ENCODE measurements at places on chromosomes 3 and 15.

GRCh38 chr15:40096094-40096891 lies 12.4 kb downstream of the BMF start:
- H3K36me3 ChIP-seq: no peaks in the 10 kb centered on the region
- no peak for DNase-seq
- no peaks in the 10 kb centered on the region for H3K27me3 ChIP-seq
- no peak overlapping the region for H3K27ac ChIP-seq
- H3K4me3 ChIP-seq: no peak overlapping the region
- H3K4me1 ChIP-seq: peaks cover 39% of the 10 kb centered on the region

- no peak overlapping the region for H3K27ac ChIP-seq
- no peaks in the 10 kb centered on the region for H3K27me3 ChIP-seq
- no peaks in the 10 kb centered on the region for H3K36me3 ChIP-seq
- no peak for DNase-seq
These were observed 13.5 kb downstream of the CNOT10 start for GRCh38 chr3:32698506-32698905.

DNA sequence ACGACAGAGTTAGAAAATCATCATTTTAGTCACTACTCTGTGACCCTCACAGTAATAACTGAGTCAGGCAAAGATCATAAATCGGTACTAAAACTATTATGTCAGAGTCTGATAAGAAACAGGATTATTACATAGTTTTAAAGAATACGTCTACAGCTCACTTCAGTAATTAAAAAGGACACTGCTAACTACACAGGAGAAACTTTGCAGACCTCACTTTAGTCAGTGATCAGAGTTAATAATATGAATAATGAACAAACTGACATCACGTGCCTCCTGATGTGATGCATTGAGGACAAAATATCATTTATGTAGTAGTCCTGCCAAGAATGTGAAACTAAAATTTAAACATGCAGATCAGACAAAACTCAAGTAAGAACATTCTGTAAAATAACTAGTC lies 162.2 kb downstream of the PCCB start:
- H3K4me3 ChIP-seq: no peak overlapping the region
- H3K27ac ChIP-seq: no peak overlapping the region
- no peak for DNase-seq
- H3K27me3 ChIP-seq: no peaks in the 10 kb centered on the region
- H3K36me3 ChIP-seq: no peaks in the 10 kb centered on the region
- H3K4me1 ChIP-seq: no peaks in the 10 kb centered on the region

DNA sequence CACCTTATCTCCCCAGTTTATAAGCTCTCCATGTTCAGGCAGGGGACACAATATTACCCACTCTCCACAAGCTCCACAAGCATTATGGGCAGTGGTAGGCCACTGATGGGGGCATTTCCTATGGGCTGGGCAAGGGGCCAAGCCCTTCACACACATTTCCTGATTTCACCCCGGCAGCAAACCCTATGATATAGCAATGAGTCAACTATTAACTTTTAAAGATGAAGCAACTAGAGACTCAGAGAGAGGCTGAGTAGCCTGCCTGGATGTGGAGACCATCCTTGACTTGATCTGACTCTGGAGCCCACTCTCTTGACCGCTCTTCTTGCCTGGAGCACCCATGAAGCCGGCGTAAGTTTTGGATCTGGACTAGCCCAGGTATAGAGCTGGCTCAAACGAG lies 27.4 kb downstream of the FOXL2NB start:
- DNase-seq: no peak
- H3K4me1 ChIP-seq: no peaks in the 10 kb centered on the region
- no peaks in the 10 kb centered on the region for H3K27me3 ChIP-seq
- no peak overlapping the region for H3K4me3 ChIP-seq
- no peak overlapping the region for H3K27ac ChIP-seq
- H3K36me3 ChIP-seq: no peaks in the 10 kb centered on the region

DNA sequence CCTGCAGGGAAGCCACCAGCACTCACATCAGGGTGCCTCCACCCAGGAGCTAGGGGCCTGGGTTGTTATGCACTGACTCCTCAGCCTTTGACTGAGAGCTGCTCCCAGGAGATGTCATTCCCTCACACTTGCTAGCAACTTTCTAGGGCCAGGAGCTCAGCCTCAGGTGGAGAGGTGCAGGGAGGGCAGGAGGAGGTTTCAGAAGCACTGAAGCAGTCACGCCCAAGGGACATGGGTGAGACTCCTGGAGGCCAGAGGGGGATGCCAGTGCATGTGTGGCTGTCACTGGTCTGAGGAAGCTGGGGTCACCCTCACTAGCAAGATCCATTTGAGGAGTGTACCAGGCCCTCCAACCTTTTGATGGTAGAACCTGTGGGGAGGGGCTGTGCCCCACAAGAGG lies 271.2 kb downstream of the PLCL2 start:
- peaks cover 5% of the 10 kb centered on the region for H3K4me1 ChIP-seq
- peaks cover 12% of the 10 kb centered on the region for H3K36me3 ChIP-seq
- DNase-seq: no peak
- H3K4me3 ChIP-seq: no peak overlapping the region
- no peaks in the 10 kb centered on the region for H3K27me3 ChIP-seq

DNA sequence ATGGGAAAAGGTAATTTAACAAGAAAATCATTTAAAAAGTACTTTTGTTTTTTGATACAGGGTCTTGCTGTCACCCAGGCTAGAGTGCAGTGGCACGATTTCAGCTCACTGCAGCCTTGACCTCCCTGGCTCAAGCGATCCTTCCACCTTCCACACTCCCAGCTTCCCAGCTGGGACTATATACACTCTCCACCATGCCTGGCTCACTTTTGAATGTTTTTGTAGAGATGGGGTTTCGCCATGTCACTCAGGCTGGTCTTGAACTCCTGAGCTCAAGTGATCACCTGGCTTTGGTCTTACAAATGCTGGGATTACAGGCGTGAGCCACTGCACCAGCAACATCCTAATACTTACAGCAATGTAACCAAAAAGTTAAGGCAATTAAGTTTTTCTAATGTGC lies 3.5 kb upstream of the ZBTB11 start:
- H3K27me3 ChIP-seq: no peaks in the 10 kb centered on the region
- peaks cover 51% of the 10 kb centered on the region for H3K4me1 ChIP-seq
- no peaks in the 10 kb centered on the region for H3K36me3 ChIP-seq
- no peak for DNase-seq

DNA sequence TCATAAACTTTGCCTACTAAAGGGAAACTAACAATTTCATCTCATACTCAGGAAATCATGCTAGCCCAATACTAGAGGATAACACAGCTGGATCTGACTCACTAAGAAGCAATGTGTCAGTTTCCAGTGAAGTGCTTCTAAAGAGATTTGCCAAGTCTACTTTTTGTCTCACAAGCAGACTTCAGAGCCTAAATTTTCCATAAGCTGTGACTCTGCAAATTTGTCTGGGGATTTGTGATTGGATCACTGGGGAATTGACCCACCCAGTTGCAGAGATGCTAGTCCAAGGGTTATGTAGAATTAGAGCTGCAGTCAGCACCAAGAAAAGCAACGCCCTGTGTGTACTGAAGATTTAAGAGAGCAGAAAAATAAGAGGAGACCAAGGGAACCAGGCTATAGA lies 647.1 kb downstream of the NTRK3 start:
- no peaks in the 10 kb centered on the region for H3K4me1 ChIP-seq
- no peaks in the 10 kb centered on the region for H3K27me3 ChIP-seq
- no peak for DNase-seq
- H3K4me3 ChIP-seq: no peak overlapping the region

- peak; percentile 68 for DNase-seq
These were observed 16.2 kb upstream of the VILL start for GRCh38 chr3:37974121-37975083.

- H3K4me1 ChIP-seq: no peaks in the 10 kb centered on the region
- DNase-seq: no peak
- H3K4me3 ChIP-seq: no peak overlapping the region
- no peaks in the 10 kb centered on the region for H3K36me3 ChIP-seq
- H3K27ac ChIP-seq: no peak overlapping the region
These were observed 210.6 kb upstream of the CHRM5 start for GRCh38 chr15:33757516-33758232.

DNA sequence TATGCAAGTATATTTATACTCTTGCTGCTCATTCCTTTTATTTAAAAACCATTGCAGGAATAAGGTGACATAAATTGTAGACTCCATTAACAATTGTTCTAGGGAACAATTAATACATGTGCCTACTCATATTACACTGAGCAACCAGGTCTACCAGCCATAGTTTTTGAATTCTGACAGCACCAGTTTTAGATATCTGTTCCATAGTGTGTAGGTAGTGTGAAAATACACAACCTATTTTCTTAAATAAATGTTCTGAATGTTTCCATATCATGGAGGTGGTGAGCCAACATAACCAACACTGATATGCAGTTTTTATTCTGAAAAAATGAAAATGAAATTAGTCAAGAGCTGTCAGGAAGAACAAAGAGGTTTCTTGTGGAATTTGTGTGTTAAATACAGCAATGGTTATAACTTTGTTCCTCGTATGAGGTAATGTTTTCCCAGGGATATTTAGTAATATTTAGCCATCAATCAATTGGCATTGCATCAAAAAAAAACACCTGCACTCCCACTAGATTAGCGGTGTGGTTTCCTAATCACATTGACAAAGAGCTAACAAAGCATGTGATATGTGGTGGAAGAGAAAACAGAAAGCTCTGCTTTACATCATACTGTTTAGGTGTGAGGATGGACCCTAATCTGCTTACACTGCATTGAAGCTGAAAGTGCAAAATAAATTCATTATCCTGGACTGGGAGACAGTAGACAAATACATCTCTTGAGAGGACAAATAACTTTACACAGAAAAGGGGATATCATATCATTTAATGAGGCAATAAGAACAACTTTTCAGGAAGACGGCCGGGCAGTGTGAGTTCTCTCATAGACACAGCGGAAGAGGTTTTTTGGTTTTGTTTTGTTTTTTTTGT lies 369.5 kb upstream of the THBS1 start:
- H3K27ac ChIP-seq: no peak overlapping the region
- H3K4me1 ChIP-seq: no peaks in the 10 kb centered on the region
- no peaks in the 10 kb centered on the region for H3K36me3 ChIP-seq
- DNase-seq: no peak

DNA sequence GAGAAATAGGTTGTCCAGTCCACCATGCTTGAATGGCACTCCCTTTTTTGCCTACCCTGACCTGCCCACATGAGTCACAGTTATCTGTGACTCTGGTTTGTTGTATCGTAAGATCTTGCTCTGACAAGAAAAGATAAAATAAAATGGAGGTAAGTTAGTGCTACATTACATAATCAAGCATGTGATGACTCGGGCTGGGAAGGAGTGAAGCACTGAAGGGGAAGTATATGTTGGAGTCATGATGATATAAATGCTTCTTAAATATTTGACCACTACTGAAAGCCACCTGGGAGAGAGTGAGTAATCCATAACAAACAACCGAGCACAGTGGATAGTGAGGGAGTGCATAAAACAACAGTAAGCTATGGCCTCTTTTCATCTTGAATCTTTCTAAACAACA lies 124.4 kb downstream of the SHOX2 start:
- H3K4me1 ChIP-seq: no peaks in the 10 kb centered on the region
- H3K27ac ChIP-seq: no peak overlapping the region

DNA sequence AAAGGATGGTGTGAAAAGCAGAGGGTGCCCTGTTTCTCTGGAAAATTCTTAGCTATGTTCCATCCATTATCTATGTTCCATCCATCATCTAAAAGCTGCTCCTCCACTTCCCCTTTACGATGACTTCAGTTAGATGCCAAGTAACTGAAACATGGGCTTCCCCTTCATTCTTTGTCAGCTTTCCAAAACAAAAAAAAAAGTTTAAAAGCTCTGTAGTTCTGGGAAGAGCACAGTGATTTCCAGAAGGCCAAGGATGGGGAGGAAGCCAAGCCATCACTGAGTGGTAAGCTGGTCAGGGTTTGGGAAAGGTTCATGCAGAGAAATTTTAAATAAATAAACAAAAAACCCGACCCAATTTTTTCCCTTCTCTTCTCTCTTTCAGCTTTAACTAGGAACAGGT lies 111.5 kb downstream of the CFAP44 start:
- DNase-seq: no peak
- H3K4me3 ChIP-seq: no peak overlapping the region

- no peaks in the 10 kb centered on the region for H3K27me3 ChIP-seq
- DNase-seq: no peak
These were observed 244.2 kb downstream of the NAALADL2 start for GRCh38 chr3:175103298-175103697.

- H3K36me3 ChIP-seq: no peaks in the 10 kb centered on the region
- H3K4me3 ChIP-seq: no peak overlapping the region
- no peaks in the 10 kb centered on the region for H3K4me1 ChIP-seq
- H3K27ac ChIP-seq: no peak overlapping the region
- DNase-seq: no peak
- H3K27me3 ChIP-seq: no peaks in the 10 kb centered on the region
These were observed 348.4 kb upstream of the IL12A start for GRCh38 chr3:159640225-159640624.

GRCh38 chr3:141482245-141482922 lies 4.4 kb upstream of the RASA2 start:
- H3K27ac ChIP-seq: no peak overlapping the region
- no peaks in the 10 kb centered on the region for H3K4me1 ChIP-seq

DNA sequence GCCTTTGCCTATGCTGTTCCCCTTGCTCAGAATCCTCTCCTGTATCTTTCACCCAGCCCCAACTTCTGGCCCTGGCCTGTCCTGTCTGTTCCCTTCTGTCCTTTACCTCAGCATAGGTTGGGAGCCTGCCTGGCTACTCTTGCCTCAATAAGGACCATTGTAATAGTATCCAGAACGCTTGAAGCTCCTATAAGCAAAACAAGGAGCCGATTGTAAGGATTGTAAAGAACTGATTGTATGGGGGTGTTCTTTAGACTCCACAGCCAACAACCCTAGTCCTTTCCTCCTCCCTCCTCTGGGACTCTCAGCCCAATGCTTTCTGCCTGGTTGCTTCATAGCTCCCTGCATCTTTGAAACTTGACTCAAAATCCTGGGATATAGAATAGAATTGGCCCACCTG lies 18.7 kb upstream of the RAD54L2 start:
- DNase-seq: no peak
- no peak overlapping the region for H3K4me3 ChIP-seq
- no peaks in the 10 kb centered on the region for H3K27me3 ChIP-seq

Data from adrenal gland (tissue), 19 donors.